ENCODE measurements at places on chromosomes 3 and 15. TPM values are rescaled to one million over a fixed set of nuclear protein-coding genes. Genes with fewer than 3 reads are reported as not detected.

DNA sequence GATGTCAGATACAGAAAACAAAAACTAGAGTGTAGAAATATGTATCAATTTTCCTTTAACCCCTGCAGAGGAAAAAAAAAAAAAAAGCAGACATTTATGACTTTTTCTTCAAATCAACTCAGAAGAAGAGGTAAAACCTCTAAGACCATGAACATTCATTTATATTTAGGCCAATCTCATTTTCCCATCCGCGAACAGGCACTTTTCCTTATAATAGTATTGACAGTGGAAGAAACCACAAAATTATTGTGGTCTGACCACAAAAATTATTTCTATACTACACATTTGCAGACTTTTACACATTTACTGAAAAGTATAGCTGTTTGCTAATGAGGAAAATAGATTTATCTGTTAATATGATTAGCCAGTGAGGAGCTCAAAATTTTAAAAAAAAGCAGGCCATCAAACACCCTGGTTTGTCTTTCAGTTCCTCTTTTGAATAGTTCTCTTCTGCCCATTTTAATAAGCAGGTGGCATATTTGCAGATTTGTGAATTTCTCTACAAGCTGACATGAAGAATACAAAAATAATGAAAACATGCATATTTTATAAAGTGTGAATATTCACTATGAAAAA lies 5.7 kb downstream of the OSBPL11 start:
- DNase-seq = no peak

HOMER2 gene
- total RNA-seq = 18.8 TPM

TTC23 gene
- total RNA-seq = 37.3 TPM

DAZL gene
- total RNA-seq = not detected

DNA sequence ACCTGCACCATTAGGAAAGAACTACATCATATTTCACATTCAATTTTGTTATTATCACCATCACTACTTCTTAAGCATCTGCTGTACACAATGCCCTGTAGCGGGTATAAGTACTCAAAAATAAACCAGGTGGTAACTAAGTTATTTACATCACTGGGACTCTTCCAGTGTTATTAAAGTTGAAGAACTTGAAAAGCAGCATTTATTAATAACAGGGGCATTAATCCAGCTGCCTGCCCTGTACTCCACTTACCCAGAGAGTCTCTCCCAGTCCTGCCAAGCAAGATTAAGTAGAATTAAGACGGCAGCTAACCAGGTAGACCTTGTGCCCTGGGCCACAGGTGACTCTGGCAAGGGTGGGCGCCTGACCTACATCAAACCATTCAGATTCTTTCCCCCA lies 65.2 kb downstream of the FHIT start:
- no peak for DNase-seq

Measured in myocyte (in vitro differentiated cells).